ENCODE measurements at places on chromosomes 3 and 15. TPM values are rescaled to one million over a fixed set of nuclear protein-coding genes. Genes with fewer than 3 reads are reported as not detected.

PPP2R3A gene
- 24.1 TPM for total RNA-seq

PPM1L gene
- 25.2 TPM for total RNA-seq

GRCh38 chr15:70703096-70703878, 60.1 kb downstream of the UACA start:
- DNase-seq, result peak; percentile 30

ACP3 gene
- not detected for total RNA-seq

DNA sequence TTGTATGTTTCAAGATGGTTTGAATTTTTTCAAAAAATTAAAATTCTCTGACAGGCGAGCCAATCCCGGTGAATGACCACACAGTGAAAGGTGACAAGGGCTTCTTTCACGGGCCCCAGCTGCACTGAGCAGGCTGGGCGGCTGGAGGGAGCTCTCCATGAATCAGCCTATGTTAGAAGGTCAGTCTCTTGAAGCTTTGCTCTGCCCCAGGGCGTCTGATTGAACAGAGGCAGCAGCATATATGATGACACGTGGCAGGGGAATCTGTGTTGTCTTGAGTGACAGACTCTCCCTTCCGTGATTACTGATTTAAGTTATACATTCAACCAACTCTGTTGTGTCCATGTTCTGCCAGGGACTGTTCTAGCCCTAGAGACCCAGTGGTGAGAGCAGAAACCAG, 51.5 kb downstream of the ISG20 start:
- DNase-seq, result no peak

PLA2G4F gene
- not detected for total RNA-seq

GRCh38 chr15:89412905-89413411, 78.3 kb upstream of the POLG start:
- peak; percentile 82 for DNase-seq

- peak; percentile 67 for DNase-seq
These were observed 533.0 kb upstream of the SEMA6D start for GRCh38 chr15:47184003-47184907.

SPINK8 gene
- total RNA-seq, result not detected

CCR9 gene
- not detected for total RNA-seq

- DNase-seq, result no peak
These were observed 105.2 kb downstream of the CBLB start for GRCh38 chr3:105763659-105764036.

IL17RC gene
- 3.1 TPM for total RNA-seq

DNA sequence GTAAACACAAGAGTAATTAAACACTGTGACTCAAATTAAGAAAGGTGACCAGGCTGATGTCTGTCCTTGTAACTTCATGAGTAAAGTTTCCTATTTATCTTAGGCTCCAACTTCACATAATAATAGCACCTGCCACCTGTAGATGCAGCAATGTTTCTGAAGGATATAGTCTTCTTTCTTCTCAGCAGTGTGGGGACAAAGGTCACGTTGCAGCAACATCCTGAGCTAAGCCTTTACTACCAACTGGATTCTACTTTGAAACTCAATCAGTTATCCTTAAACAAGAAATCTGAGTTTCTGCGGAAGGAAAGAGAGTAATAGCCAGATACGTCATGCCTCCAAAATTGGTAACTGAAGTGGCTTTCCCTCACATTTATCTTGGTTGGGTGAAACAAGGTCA, 253.1 kb downstream of the RBMS3 start:
- DNase-seq, result no peak

- DNase-seq, result no peak
These were observed 66.7 kb upstream of the PRICKLE2 start for GRCh38 chr3:64291956-64292355.

GRCh38 chr15:100338971-100339444, 2.8 kb downstream of the ADAMTS17 start:
- peak; percentile 87 for DNase-seq

GRCh38 chr3:107061466-107061865, 315.8 kb upstream of the CCDC54 start:
- DNase-seq, result no peak

DNA sequence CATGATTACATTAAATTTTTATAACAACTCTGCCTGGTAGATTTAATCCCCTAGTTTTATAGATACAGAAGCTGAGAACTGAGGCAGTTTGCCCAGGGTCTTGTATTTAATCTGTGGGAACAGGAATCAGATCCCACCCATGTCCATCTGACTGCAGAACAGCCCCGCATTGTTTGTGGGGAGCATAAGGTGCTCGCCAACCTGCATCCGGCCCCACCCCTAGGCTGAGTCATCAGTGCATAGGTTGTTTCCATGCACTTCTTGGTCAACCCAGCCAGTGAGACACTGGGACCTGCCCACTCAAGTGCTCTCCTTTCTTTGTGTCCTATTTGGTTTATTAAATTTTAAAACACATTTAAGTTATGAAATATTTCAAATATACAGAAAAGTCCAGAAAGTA, 266.2 kb downstream of the OPA1 start:
- DNase-seq, result no peak

GRCh38 chr15:39154227-39154638, 426.6 kb upstream of the THBS1 start:
- DNase-seq, result no peak

DNA sequence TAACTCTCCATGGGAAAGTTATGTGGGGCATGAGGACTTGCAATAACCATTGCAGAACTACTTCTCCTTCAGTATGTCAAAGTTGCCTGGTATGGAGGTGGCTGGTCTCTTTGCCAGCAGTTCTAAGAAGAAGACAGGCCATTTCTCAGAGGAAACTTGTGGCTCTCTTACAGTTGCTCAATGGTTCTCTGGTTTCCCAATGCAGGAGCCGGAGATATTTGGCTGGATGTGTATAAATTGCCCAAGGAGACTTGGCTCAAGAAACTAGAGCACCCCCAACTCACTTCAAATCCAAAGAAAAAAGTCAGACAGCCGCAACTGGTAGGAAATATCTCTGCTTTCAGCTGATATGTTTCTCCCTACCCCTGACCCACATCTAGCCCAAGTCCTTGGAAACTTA, 24.2 kb downstream of the WDR93 start:
- DNase-seq, result no peak

STRIT1 gene
- not detected for total RNA-seq

- no peak for DNase-seq
These were observed 5.8 kb upstream of the ZNF770 start for GRCh38 chr15:34993877-34994276.

GRCh38 chr3:133390715-133391114, 9.1 kb upstream of the BFSP2 start:
- no peak for DNase-seq

ROBO2 gene
- total RNA-seq, result 12.3 TPM

- DNase-seq, result no peak
These were observed 57.2 kb upstream of the UBE2E1 start for GRCh38 chr3:23748398-23749110.

DNA sequence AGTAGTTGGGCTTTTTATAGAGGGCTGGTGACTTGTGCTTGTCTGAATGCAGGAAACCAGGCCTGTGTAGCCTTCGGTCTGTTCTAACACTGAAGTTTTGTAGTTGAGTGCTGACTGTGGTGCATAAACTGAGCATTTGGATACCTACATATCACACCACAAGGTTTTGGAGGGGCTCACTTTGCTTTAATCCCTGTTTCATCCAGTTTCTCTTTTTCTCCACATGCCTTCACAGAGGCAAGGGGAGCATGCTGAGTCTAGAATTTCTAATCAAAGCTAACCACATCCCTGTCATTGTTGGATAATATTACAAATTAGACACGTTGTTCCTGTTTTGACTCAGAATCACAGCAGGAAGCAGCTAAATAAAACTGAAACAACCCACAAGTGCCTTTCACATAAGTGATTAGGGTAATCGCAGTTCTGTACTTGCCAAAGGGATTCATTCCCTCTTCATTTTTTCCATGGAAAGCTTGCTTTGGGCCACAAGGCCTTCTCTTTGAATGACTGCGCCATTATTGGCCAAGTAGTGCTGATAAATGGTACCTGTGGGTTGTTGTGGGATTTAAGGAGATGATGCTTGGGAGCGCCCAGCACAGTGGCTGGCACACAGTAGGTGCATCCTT, 48.9 kb downstream of the TGFBR2 start:
- DNase-seq, result no peak

GRCh38 chr3:139534455-139534812, 5.1 kb downstream of the RBP1 start:
- DNase-seq, result peak; percentile 20

GRCh38 chr3:27914199-27914598, 192.1 kb upstream of the EOMES start:
- DNase-seq, result peak; percentile 52

DNA sequence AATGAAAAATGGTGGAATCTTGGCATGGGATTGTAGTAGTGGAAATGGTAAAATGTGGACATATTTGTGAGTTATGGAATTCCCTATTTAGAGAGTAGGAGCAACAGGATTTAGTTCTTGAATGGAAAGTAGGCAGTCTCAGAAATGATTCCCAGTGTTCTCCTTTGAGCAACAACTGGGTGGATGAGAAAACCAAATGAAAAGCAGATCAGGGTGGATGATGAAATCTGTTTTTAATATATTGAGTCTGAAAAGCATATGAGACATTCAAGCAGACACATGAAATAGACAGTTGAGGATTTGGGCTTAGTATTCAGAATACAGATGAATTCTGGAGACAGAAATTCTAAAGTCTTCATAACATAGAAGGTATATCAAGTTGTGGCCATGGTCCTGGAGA, 451.3 kb downstream of the LPP start:
- DNase-seq, result no peak

DNA sequence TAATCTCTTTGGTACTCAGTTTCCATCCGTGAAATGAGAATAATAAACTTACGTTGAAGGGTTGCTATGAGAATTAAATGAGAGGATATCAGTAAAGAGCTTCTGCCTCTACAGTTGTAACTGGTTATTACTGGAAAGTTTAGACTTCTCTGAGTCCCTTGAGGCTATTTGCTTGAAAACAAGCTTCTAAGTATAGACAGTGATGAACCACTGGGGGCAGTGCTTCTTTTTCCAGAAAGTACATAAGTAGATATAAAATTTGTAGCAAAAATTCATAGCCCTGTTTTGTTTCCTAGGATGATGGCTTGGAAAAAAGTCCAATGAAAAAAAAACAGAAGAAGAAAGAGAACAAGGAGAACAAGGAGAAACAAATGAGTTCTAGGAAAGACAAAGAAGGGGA, 87.1 kb downstream of the RGMA start:
- no peak for DNase-seq

- DNase-seq, result no peak
These were observed 4.0 kb downstream of the TLE3 start for GRCh38 chr15:70093481-70094319.

DNA sequence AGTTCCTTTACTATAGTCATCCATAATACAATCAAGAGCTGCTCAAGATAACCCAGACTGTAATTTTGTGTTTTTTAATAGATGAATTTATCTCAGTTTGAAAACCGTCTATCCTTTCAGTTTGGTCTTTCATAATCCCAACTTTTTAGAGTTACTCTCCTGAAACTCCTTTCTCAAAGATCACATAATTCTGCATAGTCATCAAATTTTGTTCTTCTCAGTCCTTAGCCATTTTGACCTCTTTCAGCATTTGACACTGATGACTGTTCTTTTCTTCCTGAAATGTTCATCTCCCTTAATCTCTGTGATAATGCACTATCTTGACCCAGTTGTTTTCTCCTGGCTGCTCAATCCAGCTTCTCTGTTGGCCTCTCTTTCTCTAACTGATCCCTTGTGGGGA, 47.5 kb upstream of the RAD51 start:
- no peak for DNase-seq

FAM81A gene
- total RNA-seq, result 0.41 TPM

GADL1 gene
- 0.03 TPM for total RNA-seq

DNA sequence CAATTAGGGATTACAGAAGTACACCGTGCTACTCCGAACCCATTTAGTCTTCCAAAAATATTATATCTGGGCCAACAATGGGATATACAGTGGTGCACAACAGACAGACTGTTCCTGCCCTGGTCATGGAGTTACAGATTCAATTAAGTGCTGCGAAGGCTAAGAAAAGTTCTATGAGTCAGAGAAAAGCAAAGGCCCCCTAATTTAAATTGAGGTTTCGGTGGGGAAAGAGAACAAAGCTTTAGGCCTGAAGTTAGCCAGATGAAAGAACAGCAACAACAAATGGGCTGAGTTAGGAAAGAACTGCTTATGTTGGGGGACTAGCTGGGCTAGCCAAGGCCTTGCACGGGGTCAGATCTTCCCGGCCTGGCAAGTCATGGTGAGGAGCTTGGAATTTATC, 131.8 kb downstream of the MDFIC2 start:
- DNase-seq, result no peak

DNA sequence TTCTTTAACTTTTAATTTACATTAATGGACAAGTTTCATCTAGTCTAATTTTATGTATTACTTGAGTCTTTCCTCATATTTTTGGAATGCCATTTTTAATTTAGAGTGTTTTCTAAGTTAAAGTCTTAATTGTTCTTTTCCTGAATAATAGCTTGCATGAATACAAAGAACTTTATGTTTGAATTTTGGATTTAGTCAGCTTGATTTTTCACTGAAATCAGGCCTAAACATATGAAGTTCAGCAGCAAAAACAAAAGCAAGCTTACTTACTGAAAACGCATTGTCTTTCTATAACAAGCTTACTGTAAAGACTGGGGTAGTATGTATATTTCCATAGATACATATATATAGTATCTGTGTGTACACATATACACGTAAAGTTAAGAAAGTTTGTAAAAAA, 126.0 kb downstream of the ZBTB20 start:
- no peak for DNase-seq

DNA sequence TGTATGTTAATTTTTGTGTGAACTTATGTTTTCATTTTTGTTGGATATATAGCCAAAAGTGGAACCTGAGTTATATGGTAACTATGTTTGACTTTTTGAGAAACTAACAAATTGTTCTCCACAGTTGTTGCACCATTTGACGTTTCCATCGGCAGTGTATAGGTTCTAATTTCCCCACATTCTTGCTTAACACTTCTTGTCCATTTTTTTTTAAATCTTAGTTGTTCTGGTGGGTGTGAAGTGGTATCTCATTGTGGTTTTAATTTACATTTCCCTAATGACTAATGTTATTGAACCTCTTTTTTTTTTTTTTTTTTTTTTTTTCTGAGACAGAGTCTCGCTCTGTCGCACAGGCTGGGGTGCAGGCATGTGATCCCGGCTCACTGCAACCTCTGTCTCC, 8.0 kb downstream of the NISCH start:
- no peak for DNase-seq

DNA sequence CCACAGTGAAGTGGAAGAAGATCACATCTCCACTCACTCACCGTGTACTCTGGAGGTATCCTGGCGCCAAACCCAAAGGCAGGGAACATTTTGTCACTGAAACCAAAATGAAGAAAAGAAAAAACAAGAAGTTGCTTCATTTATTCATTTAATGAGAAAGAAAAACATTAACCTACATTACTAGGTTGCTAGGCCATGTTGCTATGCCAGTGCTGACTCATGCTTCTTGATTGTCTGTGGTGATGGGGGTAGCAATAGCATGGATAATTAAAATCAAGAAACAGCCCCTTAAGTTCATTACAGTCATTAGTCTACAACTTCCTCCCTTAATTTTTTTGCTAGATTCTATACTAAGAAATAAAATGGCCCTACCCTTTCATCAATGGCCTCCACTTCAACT, 52.7 kb upstream of the MRPL3 start:
- no peak for DNase-seq

Data from neural progenitor cell (in vitro differentiated cells).